Suprapubic skin (tissue), 4 donors: ENCODE measurements at places on chromosomes 4 and X.

- no peak for DNase-seq
- H3K27ac ChIP-seq, result no peak overlapping the region
- no peaks in the 10 kb centered on the region for H3K27me3 ChIP-seq
- H3K36me3 ChIP-seq, result no peaks in the 10 kb centered on the region
- no peak overlapping the region for H3K4me3 ChIP-seq
- H3K4me1 ChIP-seq, result no peaks in the 10 kb centered on the region
Measured at GRCh38 chr4:46270986-46271596, 118.8 kb downstream of the GABRA2 start.

DNA sequence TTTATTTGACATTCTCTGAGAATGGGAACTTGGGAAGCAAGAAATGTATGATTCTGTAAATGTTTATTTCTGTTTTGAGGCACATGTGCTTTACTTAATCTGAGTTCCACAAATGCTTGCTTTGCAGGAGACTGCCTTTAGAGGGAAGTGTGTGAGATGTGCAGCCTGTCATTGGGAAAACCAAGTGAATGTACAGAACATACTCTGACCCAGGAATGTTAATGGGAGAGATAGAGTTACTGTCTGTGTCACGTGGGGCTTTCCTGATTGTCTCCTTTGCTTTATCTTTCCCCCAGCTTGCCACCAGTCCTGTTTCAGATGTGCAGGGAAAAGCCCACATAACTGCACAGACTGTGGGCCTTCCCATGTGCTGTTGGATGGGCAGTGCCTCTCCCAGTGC is 218.6 kb upstream of the ANXA3 start:
- H3K27ac ChIP-seq, result no peak overlapping the region
- peaks cover 6% of the 10 kb centered on the region for H3K4me1 ChIP-seq
- H3K36me3 ChIP-seq, result no peaks in the 10 kb centered on the region
- DNase-seq, result no peak
- H3K27me3 ChIP-seq, result no peaks in the 10 kb centered on the region

DNA sequence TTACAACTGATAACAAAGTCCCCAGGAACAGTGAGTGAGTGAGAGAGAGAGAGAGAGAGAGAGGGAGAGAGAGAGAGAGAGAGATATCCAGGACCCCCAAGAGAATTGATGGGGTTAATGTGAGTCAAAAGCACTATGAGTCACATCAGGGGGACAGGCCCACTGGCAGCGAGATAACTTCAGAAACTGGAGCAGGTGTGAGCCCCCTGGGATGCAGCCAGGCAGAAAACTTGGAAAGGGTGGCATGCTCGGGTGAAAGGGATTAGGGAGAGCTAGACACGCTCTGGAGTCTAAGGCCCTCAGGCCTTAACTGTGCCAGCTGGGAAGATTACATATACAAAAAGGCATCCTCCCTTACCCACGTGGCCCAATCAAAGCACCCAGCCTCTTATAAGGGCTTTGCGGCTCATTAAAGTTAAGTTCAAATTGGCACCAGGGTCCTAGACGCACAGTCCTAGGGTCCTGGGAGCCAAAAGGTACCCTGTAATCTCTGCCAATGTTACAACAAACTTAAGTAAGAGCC is 841 bp downstream of the ACOT9 start:
- H3K36me3 ChIP-seq, result no peaks in the 10 kb centered on the region
- DNase-seq, result peak; percentile 64
- peak overlapping the region; percentile 70 for H3K4me3 ChIP-seq
- peak overlapping the region; percentile 98 for H3K27ac ChIP-seq
- no peaks in the 10 kb centered on the region for H3K27me3 ChIP-seq

- H3K4me3 ChIP-seq, result no peak overlapping the region
- H3K4me1 ChIP-seq, result no peaks in the 10 kb centered on the region
- H3K27me3 ChIP-seq, result no peaks in the 10 kb centered on the region
Measured at GRCh38 chr4:141047228-141047884, 85.9 kb downstream of the RNF150 start.

- H3K36me3 ChIP-seq, result no peaks in the 10 kb centered on the region
- no peak for DNase-seq
- no peak overlapping the region for H3K4me3 ChIP-seq
- H3K27ac ChIP-seq, result no peak overlapping the region
- no peaks in the 10 kb centered on the region for H3K27me3 ChIP-seq
Measured at GRCh38 chrX:137101273-137101990, 67.6 kb upstream of the GPR101 start.

GRCh38 chrX:45850775-45851433 is 650.2 kb upstream of the DIPK2B start:
- H3K27ac ChIP-seq, result peak overlapping the region; percentile 90
- H3K4me3 ChIP-seq, result peak overlapping the region; percentile 70
- H3K36me3 ChIP-seq, result no peaks in the 10 kb centered on the region
- no peaks in the 10 kb centered on the region for H3K4me1 ChIP-seq
- DNase-seq, result no peak

GRCh38 chrX:85611926-85612325 is 232.5 kb upstream of the POF1B start:
- no peaks in the 10 kb centered on the region for H3K27me3 ChIP-seq
- H3K4me1 ChIP-seq, result no peaks in the 10 kb centered on the region
- no peak overlapping the region for H3K27ac ChIP-seq
- no peak for DNase-seq
- no peaks in the 10 kb centered on the region for H3K36me3 ChIP-seq

- H3K27me3 ChIP-seq, result no peaks in the 10 kb centered on the region
- H3K27ac ChIP-seq, result no peak overlapping the region
- no peaks in the 10 kb centered on the region for H3K36me3 ChIP-seq
- H3K4me3 ChIP-seq, result no peak overlapping the region
- H3K4me1 ChIP-seq, result no peaks in the 10 kb centered on the region
Measured at GRCh38 chrX:138886769-138887168, 175.3 kb upstream of the FGF13 start.

GRCh38 chr4:86664959-86665358 is 70.8 kb downstream of the PTPN13 start:
- H3K36me3 ChIP-seq, result no peaks in the 10 kb centered on the region
- no peak for DNase-seq
- H3K27me3 ChIP-seq, result no peaks in the 10 kb centered on the region
- H3K4me1 ChIP-seq, result peaks cover 29% of the 10 kb centered on the region
- no peak overlapping the region for H3K4me3 ChIP-seq

DNA sequence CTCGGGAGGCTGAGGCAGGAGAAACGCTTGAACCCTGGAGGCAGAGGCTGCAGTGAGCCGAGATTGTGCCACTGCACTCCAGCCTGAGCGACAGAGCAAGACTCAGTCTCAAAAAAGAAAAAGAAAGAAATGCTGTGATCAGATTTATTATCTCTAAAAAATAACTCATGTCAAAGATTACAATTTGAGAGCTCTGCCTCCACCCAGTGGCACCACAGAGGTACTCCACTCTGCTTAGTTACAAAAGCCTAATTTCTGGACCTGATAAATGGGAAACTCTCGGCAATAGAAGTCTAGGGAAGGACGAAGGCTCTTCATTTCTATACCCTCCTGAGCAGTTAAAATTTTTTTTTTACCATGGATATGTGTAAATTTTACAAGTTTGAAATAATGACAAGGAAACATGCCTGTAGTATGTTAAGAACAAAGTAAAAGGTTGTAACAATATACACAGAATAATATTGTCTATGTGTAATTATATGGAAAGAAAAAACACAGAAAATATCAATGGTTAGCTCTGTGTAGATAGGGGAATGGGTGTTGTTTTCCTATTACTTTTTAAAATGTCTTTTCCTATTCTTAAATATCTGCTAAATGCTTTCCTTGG is 149.8 kb downstream of the STIM2 start:
- H3K27me3 ChIP-seq, result no peaks in the 10 kb centered on the region
- H3K4me1 ChIP-seq, result peaks cover 2% of the 10 kb centered on the region
- H3K36me3 ChIP-seq, result peaks cover 3% of the 10 kb centered on the region
- H3K27ac ChIP-seq, result no peak overlapping the region
- H3K4me3 ChIP-seq, result no peak overlapping the region

DNA sequence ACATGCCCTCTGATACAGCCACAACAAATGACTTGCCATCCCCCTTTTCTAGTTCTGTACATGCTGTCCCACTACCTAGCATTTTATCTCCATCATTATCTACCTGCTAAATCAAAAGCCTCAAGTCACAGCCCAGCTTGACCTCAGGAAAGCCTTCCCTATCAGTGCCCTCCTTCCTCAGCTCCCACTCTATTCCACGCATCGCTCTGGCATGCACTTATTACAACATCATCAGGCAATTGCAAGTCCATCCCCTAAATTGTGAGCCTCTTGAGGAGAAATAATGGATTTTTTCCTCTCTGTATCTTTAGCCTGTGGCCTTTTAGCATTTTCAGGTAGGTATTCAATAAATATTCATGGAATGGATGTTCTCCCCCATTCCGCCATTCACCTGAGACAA is 5.7 kb downstream of the ARL13A start:
- no peaks in the 10 kb centered on the region for H3K27me3 ChIP-seq
- no peaks in the 10 kb centered on the region for H3K36me3 ChIP-seq
- H3K4me1 ChIP-seq, result no peaks in the 10 kb centered on the region
- no peak for DNase-seq
- H3K4me3 ChIP-seq, result no peak overlapping the region

GRCh38 chr4:48268956-48269860 is at the start of gene TEC:
TSS of gene TEC (minus strand) at chr4:48269838. CDS start at chr4:48228614, 41,224 bp downstream.
- peak within 1 kb of the TSS; percentile 87 for H3K4me3 ChIP-seq
- peaks cover 15% of the 10 kb centered on the region for H3K4me1 ChIP-seq
- no peaks in the 10 kb centered on the region for H3K27me3 ChIP-seq
- peak; percentile 85 for DNase-seq
- H3K27ac ChIP-seq, result peak within 1 kb of the TSS; percentile 91
- H3K36me3 ChIP-seq, result no peaks in the 10 kb centered on the region

- DNase-seq, result no peak
- H3K27ac ChIP-seq, result no peak overlapping the region
- H3K4me1 ChIP-seq, result peaks cover 10% of the 10 kb centered on the region
- H3K27me3 ChIP-seq, result no peaks in the 10 kb centered on the region
- H3K4me3 ChIP-seq, result no peak overlapping the region
- H3K36me3 ChIP-seq, result no peaks in the 10 kb centered on the region
Measured at GRCh38 chr4:149709640-149710039, 106.0 kb downstream of the IQCM start.

GRCh38 chr4:72715299-72715698 is 146.3 kb upstream of the ADAMTS3 start:
- H3K36me3 ChIP-seq, result no peaks in the 10 kb centered on the region
- H3K4me3 ChIP-seq, result no peak overlapping the region
- H3K4me1 ChIP-seq, result no peaks in the 10 kb centered on the region
- DNase-seq, result no peak

DNA sequence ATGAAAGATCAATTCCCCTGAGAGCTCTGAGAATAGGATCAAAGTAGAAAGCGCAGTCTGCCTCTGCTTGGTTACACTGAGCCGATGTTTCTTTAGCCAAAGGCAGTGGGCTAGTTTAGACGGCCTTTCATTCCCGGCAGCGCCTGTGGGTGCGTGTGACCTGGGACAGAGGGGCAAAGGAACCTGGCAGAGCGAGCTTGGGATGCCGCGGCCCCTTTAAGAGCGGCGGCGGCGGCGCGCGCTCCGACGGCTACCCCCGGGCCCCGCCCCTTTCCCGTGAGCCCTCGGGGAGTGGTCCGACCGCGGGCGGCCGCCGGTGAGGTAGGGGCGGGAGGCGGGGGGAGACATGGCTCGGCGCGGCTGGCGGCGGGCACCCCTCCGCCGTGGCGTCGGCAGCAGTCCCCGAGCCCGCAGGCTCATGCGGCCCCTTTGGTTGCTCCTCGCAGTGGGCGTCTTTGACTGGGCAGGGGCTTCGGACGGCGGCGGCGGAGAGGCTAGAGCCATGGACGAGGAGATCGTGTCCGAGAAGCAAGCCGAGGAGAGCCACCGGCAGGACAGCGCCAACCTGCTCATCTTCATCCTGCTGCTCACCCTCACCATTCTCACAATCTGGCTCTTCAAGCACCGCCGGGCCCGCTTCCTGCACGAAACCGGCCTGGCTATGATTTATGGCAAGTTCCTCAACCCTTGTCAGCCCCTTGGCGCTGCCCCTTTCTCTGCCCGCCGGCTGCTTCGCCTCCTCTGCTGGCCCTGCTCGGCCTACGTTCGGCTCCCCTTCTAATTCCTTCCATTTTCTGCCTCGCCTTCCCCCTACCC is at the start of gene SLC9A6:
SLC9A6 (plus strand) TSS at position 279 of the 816 bp plus-strand sequence; CDS start at position 503, 224 bp downstream.
- peak within 1 kb of the TSS; percentile 71 for H3K4me3 ChIP-seq
- no peaks in the 10 kb centered on the region for H3K36me3 ChIP-seq
- no peaks in the 10 kb centered on the region for H3K4me1 ChIP-seq
- no peaks in the 10 kb centered on the region for H3K27me3 ChIP-seq
- DNase-seq, result peak; percentile 76

DNA sequence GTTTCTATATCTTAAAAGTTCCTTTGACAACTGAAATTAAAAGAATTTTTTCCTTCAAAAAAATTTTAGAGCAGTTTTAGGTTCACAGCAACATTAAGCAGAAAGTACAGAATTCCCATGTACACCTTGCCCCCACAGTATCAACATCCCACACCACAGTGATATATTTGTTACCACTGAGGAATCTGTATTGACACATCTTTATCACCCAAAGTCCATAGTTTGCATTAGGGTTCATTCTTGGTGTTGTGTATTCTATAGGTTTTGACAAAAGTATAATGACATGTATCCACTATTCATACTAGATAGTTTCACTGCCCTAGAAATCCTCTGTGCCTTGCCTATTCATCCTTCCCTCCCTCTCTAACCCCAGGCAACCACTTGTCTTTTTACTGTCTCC is 43.7 kb downstream of the FNIP2 start:
- DNase-seq, result no peak
- no peak overlapping the region for H3K4me3 ChIP-seq
- H3K27ac ChIP-seq, result peak overlapping the region; percentile 85
- H3K36me3 ChIP-seq, result no peaks in the 10 kb centered on the region

DNA sequence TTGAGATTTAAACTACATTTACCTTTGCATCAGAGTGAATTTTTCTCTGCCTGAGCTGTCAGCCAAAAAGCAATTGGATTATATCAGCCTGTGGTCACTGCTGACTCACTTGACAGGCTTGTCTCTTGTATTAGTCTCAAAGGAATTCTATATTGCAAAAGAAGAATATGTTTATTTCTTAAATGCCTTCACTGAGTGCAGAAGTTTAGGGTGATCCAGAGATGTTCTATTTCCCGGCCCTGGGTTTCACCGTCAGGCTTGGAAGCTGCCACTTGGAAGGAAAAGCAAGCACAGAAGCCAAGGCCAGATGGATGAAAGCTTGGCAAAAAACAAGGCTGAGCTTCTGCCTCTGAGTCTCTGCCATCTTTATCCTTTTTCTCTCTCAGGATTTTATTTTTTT is 80.9 kb downstream of the FAM114A1 start:
- peaks cover 3% of the 10 kb centered on the region for H3K4me1 ChIP-seq
- H3K36me3 ChIP-seq, result peaks cover 16% of the 10 kb centered on the region
- H3K4me3 ChIP-seq, result no peak overlapping the region

GRCh38 chrX:3362956-3363355 is 16.5 kb upstream of the MXRA5 start:
- no peak overlapping the region for H3K4me3 ChIP-seq
- H3K4me1 ChIP-seq, result no peaks in the 10 kb centered on the region
- H3K36me3 ChIP-seq, result no peaks in the 10 kb centered on the region
- H3K27me3 ChIP-seq, result no peaks in the 10 kb centered on the region
- DNase-seq, result no peak

GRCh38 chrX:54291758-54292157 is 66.1 kb downstream of the WNK3 start:
- no peak overlapping the region for H3K27ac ChIP-seq
- DNase-seq, result no peak
- no peaks in the 10 kb centered on the region for H3K27me3 ChIP-seq
- no peaks in the 10 kb centered on the region for H3K36me3 ChIP-seq
- no peaks in the 10 kb centered on the region for H3K4me1 ChIP-seq

GRCh38 chrX:139093201-139093600 is 381.7 kb upstream of the FGF13 start:
- H3K4me3 ChIP-seq, result no peak overlapping the region
- no peaks in the 10 kb centered on the region for H3K27me3 ChIP-seq
- no peak overlapping the region for H3K27ac ChIP-seq
- DNase-seq, result no peak
